ENCODE measurements at places on chromosomes 13 and 19. TPM values are rescaled to one million over a fixed set of nuclear protein-coding genes. Genes with fewer than 3 reads are reported as not detected.

Gene KASH5
- total RNA-seq, result not detected

Gene GIPR
- not detected for total RNA-seq

Gene CSNK1G2
- total RNA-seq, result 26.8 TPM

Gene EHD2
- 74.6 TPM for total RNA-seq

GRCh38 chr13:23622985-23623384 is 52.8 kb downstream of the TNFRSF19 start:
- no peaks in the 10 kb centered on the region for H3K27me3 ChIP-seq
- H3K36me3 ChIP-seq, result no peaks in the 10 kb centered on the region

- no peaks in the 10 kb centered on the region for H3K36me3 ChIP-seq
- H3K4me1 ChIP-seq, result no peaks in the 10 kb centered on the region
- H3K27me3 ChIP-seq, result no peaks in the 10 kb centered on the region
- no peak overlapping the region for H3K27ac ChIP-seq
- no peak overlapping the region for H3K4me3 ChIP-seq
These were observed 9.7 kb downstream of the MEIOSIN start for GRCh38 chr19:45742969-45743368.

DNA sequence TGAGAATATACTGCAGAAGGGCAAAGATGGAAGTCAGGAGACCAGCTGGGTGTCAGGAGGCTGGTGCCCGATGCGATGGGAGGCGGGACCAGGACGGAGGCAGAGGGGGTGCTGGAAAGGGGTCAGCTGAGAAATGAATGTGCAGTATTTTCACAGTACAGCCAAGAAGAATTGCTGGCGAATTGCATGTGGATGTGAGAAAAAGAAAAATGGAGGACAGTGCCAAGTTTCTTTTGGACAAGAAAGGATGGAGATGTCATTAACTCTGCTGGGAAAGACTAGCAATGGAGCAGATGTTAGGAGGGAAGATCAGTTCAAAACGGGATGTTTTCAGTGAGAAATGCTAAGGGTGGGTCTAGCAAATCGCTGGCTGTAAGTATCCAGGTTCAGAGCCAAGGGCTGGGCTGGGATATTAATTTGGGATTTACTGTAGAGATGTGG is 7.0 kb downstream of the CRYL1 start:
- no peak overlapping the region for H3K27ac ChIP-seq
- H3K27me3 ChIP-seq, result no peaks in the 10 kb centered on the region
- H3K36me3 ChIP-seq, result no peaks in the 10 kb centered on the region
- no peak for DNase-seq
- H3K4me1 ChIP-seq, result no peaks in the 10 kb centered on the region

- H3K4me1 ChIP-seq, result no peaks in the 10 kb centered on the region
- DNase-seq, result no peak
- H3K36me3 ChIP-seq, result no peaks in the 10 kb centered on the region
- H3K27me3 ChIP-seq, result no peaks in the 10 kb centered on the region
- H3K4me3 ChIP-seq, result no peak overlapping the region
These were observed 5.2 kb upstream of the KBTBD7 start for GRCh38 chr13:41199526-41199925.

- H3K27me3 ChIP-seq, result no peaks in the 10 kb centered on the region
- no peaks in the 10 kb centered on the region for H3K4me1 ChIP-seq
- H3K36me3 ChIP-seq, result no peaks in the 10 kb centered on the region
- H3K27ac ChIP-seq, result no peak overlapping the region
These were observed 157.5 kb downstream of the TBC1D4 start for GRCh38 chr13:75324413-75324940.

GRCh38 chr19:57110592-57111328 is 9.0 kb upstream of the USP29 start:
- H3K4me1 ChIP-seq, result no peaks in the 10 kb centered on the region
- H3K4me3 ChIP-seq, result no peak overlapping the region
- no peak overlapping the region for H3K27ac ChIP-seq
- peak; percentile 15 for DNase-seq

- H3K4me1 ChIP-seq, result no peaks in the 10 kb centered on the region
- no peak overlapping the region for H3K4me3 ChIP-seq
- no peak for DNase-seq
- peaks cover 31% of the 10 kb centered on the region for H3K36me3 ChIP-seq
These were observed 67.8 kb downstream of the SACS start for GRCh38 chr13:23365652-23366051.

DNA sequence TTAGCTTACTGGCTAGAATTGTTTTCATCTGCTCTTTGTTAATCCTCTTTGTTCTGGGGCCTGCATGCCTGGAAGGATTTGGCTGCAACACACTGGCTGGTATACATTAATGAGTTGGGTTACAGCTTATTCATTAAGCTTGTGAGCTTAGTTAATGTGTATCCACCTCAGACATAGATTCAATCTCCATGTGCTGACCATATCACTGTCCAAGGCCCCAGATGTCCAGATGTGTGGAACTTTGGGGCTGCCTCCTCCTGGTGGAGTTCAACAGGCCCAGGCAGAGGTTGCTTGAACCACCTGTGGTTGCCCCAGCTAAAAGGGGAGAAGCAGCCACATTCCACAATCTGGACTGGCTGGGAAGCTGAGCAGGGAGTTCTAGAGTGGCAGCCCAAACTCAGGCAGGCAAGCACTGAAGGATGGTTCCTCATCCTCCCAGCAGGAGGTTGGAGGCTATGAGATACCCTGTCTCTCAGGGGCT is 5.4 kb downstream of the DIAPH3 start:
- DNase-seq, result no peak
- peaks cover 7% of the 10 kb centered on the region for H3K4me1 ChIP-seq

DNA sequence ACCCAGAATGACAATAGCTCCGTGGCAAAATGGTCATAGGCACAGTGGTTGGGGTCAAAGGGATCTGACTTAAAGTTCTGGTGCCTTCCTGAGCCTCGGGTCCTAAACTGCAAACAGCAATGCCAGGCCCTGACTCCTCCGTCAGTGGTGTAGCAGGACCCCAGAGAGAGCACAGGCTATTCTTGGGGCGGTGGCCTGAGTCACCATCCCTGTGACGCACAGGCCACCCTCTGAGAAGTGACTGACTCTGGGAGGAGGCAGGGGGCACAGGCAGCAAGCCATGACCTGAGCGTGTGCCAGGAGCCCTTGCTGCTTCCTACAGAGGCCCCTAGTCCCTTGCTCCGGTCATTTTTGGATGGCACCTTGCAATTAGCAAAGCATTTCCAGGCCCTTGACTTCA is 18.7 kb downstream of the PLVAP start:
- H3K4me3 ChIP-seq, result no peak overlapping the region
- H3K36me3 ChIP-seq, result no peaks in the 10 kb centered on the region
- H3K27me3 ChIP-seq, result no peaks in the 10 kb centered on the region
- DNase-seq, result no peak
- no peak overlapping the region for H3K27ac ChIP-seq

- H3K27me3 ChIP-seq, result no peaks in the 10 kb centered on the region
- no peaks in the 10 kb centered on the region for H3K4me1 ChIP-seq
- H3K4me3 ChIP-seq, result no peak overlapping the region
- H3K27ac ChIP-seq, result no peak overlapping the region
- no peak for DNase-seq
These were observed 184.6 kb downstream of the GPC6 start for GRCh38 chr13:93411186-93411680.

All from sigmoid colon (tissue), 7 donors.